ENCODE measurements at places on chromosomes 7 and 10. TPM values are rescaled to one million over a fixed set of nuclear protein-coding genes. Genes with fewer than 3 reads are reported as not detected.
A peak's percentile ranks its signal among the peaks of the same experiment; 100 is the strongest.

GRCh38 chr7:155003092-155003375 is at the start of gene PAXIP1:
PAXIP1 (minus strand) TSS chr7:155003124; CDS start chr7:155002929, 195 bp downstream.
- peak within 1 kb of the TSS; percentile 93 for H3K27ac ChIP-seq
- no peak for DNase-seq
- H3K36me3 ChIP-seq, result peaks cover 30% of the 10 kb centered on the region
- no peaks in the 10 kb centered on the region for H3K27me3 ChIP-seq
- H3K4me1 ChIP-seq, result peaks cover 13% of the 10 kb centered on the region

DNA sequence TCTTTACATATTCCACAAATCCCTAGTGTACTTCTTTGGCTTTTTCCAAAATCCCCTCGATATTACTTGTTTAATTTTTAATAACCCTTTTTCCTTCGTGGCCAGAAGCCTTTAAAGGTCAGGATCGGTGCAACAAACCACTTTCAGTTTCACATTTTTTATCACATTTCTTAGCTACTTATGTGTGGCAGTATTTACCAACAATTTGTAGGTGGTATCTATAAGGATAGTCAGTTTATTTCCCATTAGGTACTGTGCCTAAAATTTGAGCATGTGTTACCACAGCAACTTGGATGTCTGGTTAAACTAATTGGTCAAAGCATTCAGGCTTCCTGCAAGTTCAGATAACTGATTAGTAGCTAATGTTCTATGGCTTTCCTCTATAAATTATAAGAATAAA is 104.9 kb downstream of the CDK14 start:
- H3K27ac ChIP-seq, result no peak overlapping the region
- no peak overlapping the region for H3K4me3 ChIP-seq
- peaks cover 4% of the 10 kb centered on the region for H3K4me1 ChIP-seq
- no peaks in the 10 kb centered on the region for H3K36me3 ChIP-seq
- H3K27me3 ChIP-seq, result peaks cover 2% of the 10 kb centered on the region

GRCh38 chr10:7795605-7796004 is 7.6 kb downstream of the ATP5F1C start:
- H3K4me3 ChIP-seq, result no peak overlapping the region
- H3K4me1 ChIP-seq, result peaks cover 51% of the 10 kb centered on the region
- no peak for DNase-seq
- peaks cover 71% of the 10 kb centered on the region for H3K36me3 ChIP-seq
- no peaks in the 10 kb centered on the region for H3K27me3 ChIP-seq

- peaks cover 6% of the 10 kb centered on the region for H3K4me1 ChIP-seq
- H3K4me3 ChIP-seq, result no peak overlapping the region
- no peaks in the 10 kb centered on the region for H3K36me3 ChIP-seq
- no peaks in the 10 kb centered on the region for H3K27me3 ChIP-seq
- peak; percentile 45 for DNase-seq
Observed at GRCh38 chr10:77846718-77847311, 79.7 kb downstream of the DLG5 start.

- H3K36me3 ChIP-seq, result no peaks in the 10 kb centered on the region
- DNase-seq, result no peak
- H3K27me3 ChIP-seq, result no peaks in the 10 kb centered on the region
- H3K4me3 ChIP-seq, result no peak overlapping the region
- H3K4me1 ChIP-seq, result no peaks in the 10 kb centered on the region
- H3K27ac ChIP-seq, result no peak overlapping the region
Observed at GRCh38 chr10:128384831-128385230, 258.6 kb upstream of the MKI67 start.

DNA sequence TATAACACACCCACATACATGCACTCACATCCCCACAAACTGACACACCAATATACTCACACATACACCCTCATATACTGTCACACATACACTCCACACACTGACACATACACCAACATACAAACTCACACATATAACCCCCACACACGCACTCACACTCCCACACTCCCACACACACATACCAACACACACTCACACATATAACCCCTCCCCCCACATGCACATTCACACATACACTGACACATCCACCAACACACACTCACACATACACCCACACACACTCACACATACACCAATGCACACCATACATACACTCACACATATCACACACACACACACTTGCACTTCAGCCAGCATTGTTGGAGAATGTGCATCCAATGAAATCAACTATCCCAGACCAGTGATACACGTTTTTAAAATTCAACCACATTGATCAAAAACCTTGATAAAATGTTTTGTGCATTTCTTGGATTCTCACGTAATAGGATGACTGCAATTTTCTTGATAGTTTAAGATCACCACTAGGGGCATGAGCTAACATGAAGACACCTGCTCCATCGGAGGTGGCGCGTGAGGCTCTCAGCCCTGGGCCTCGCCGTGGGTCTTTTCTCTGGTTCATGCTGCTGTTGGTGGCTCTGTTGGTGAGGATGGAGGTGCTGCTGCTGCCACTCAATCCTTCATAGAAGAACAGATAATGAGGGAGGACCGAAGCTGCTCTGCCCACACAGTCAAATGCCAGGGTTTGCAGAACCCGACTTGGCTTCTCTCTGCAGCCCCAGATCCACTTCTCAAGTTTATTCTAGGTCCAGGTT is 32.1 kb upstream of the CHST15 start:
- H3K4me3 ChIP-seq, result no peak overlapping the region
- H3K27me3 ChIP-seq, result no peaks in the 10 kb centered on the region
- H3K4me1 ChIP-seq, result no peaks in the 10 kb centered on the region
- H3K36me3 ChIP-seq, result no peaks in the 10 kb centered on the region
- no peak overlapping the region for H3K27ac ChIP-seq

DNA sequence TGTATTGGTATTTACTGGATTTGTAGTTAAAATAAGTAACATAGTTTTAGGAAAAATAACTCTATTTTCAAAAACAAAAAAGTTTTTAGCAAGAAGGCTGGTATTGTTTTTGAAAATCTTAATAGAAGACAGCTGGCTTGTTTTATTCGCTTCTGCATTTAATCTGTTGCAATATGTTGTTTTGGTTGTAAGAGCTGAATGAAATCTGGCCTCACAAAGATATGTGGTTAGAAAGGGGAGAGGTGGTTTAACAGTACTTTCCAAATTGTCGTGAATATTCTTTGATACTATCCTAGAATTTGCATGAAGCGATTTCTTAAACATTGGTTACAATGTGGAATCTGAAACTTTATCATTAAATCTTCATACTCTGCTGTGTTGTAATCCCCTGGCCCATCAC is 355.9 kb upstream of the FZD8 start:
- H3K27ac ChIP-seq, result no peak overlapping the region
- no peaks in the 10 kb centered on the region for H3K36me3 ChIP-seq
- H3K27me3 ChIP-seq, result no peaks in the 10 kb centered on the region
- no peak overlapping the region for H3K4me3 ChIP-seq
- no peaks in the 10 kb centered on the region for H3K4me1 ChIP-seq

DNA sequence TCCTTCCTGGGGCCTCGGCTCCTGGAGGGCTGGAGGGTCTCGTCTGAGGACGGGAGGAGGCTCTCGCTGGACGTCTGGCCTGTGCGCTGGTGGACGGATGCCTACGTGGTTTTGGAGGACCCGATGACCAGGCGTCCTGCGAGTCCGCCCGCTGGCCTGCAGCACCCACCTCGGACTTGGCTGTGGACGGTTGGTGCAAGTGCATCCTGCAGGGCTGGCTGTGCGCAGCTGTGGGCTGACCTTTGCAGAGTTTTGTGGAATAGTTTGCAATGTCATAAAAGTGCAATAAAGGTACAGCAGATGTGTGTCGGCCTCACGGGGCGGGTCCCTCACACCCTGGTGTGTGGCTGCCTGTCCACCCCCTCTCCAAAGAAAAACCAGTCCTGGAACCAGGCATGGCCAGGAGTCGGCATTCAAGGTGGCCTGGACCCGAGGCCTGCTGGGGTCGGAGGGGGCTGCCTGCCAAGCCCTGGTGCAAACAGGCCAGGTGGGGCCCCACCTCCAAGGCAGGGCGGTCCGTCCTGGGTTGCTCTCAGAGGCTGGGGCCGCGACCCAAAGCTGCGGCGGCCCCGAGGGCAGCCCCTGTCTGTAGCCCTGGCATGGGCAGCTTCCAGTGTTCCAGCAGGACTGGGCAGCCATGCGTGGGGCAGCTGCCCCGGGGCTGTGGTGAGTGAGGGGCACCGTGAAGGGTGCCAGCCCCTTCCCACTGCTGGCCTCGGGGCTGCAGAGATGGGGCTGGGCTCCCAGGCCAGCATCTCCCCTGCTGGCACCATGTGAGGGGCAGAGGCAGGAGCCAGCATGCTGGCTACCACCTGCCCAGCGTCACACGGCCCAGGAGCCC is 29.3 kb upstream of the FOXL3 start:
- H3K36me3 ChIP-seq, result no peaks in the 10 kb centered on the region
- H3K4me3 ChIP-seq, result no peak overlapping the region
- H3K27me3 ChIP-seq, result no peaks in the 10 kb centered on the region
- no peaks in the 10 kb centered on the region for H3K4me1 ChIP-seq
- no peak overlapping the region for H3K27ac ChIP-seq

DNA sequence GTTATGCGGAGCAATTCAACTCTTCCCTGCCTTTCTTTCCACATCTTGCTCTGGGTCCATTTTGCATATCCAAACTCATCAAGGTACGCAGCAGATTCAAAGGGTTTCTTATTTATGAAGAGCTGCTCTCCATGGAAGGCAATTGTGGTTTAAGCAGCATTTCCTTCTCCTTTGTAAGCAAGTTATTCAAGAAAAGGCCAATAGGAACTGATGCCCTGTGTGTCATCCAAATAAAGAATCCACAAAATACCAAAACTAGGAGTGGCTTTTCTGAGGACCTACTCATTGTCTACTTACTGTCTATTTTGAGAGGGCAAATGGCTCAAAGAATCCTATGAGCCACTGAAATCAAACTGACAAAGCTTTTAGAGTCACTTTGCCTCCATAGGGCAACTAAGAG is 253.1 kb downstream of the PTEN start:
- no peak overlapping the region for H3K4me3 ChIP-seq
- DNase-seq, result no peak
- H3K4me1 ChIP-seq, result peaks cover 21% of the 10 kb centered on the region
- H3K27ac ChIP-seq, result no peak overlapping the region

GRCh38 chr10:126350216-126350992 is 37.9 kb downstream of the ADAM12 start:
- no peak for DNase-seq
- H3K4me1 ChIP-seq, result no peaks in the 10 kb centered on the region
- H3K4me3 ChIP-seq, result no peak overlapping the region
- H3K36me3 ChIP-seq, result no peaks in the 10 kb centered on the region
- H3K27ac ChIP-seq, result no peak overlapping the region
- H3K27me3 ChIP-seq, result no peaks in the 10 kb centered on the region

DNA sequence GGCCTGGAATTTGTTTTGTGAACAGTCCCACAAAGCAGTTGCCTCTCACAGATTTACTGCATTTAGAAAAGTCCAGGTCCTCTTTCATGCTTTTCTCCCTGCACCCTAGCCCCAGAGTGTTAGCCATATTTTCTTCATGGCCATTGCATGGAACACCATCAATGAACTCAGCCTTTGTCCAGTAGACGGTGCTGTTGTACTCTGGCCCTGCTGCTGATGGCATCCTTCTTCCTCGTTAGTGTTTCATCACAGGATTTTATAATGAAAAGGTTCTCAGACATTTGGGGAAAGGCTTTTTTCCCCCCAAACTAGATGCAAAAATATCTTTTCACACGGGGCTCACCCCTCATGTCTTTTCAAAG is 93.0 kb upstream of the SLC25A13 start:
- peak; percentile 35 for DNase-seq
- peaks cover 2% of the 10 kb centered on the region for H3K4me1 ChIP-seq
- no peak overlapping the region for H3K27ac ChIP-seq
- H3K27me3 ChIP-seq, result peaks cover 18% of the 10 kb centered on the region
- no peaks in the 10 kb centered on the region for H3K36me3 ChIP-seq

- no peak for DNase-seq
- peaks cover 9% of the 10 kb centered on the region for H3K27me3 ChIP-seq
- no peaks in the 10 kb centered on the region for H3K36me3 ChIP-seq
- H3K4me1 ChIP-seq, result peaks cover 4% of the 10 kb centered on the region
- no peak overlapping the region for H3K27ac ChIP-seq
Observed at GRCh38 chr10:26946102-26946811, 85.5 kb upstream of the ABI1 start.

DNA sequence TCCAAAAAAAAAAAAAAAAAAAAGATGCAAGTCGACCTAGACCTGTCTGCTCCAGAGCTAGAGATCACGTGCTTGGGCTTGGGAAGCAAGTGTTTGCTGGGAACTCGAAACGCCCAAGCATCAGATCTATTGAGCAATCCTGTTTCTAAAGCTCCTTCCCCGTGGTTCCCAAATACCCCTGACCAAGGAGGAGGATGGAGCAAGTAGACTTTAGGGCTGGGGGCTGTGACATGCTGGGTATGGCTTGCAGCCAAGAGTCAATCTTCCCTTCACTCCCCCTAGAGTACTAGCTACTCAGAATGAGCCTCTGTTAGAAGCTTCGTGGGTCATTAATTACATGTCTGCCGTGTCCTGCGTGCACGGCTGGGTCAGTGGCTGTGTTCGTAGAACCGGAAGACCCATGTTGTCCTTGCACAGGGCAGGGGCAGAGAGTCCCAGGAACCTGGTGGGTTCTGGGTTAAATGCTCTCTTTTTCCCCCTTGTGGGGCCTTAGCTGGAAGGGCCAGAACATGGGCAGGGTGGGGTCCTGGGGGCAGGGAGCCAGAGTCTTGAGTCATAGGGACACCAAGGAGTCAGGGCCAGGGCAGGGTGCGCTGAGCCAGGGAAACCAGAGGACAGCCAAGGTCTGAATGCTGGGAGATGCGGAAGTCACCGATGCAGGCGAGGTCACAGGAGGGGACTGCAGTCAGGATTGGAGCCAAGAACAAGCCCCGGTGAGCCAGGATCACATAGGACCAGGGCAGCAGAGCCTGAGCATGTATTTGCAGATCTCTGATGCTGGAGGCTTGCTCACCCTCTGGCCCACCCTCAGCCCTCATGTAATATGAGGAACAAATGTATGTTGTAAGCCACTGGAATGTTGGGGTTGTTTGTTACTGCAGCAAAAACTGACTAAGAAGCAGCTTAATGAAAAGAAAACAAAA is 34.6 kb upstream of the TPST1 start:
- H3K36me3 ChIP-seq, result no peaks in the 10 kb centered on the region
- DNase-seq, result no peak
- H3K27me3 ChIP-seq, result no peaks in the 10 kb centered on the region
- no peak overlapping the region for H3K4me3 ChIP-seq
- peaks cover 1% of the 10 kb centered on the region for H3K4me1 ChIP-seq
- no peak overlapping the region for H3K27ac ChIP-seq

- H3K36me3 ChIP-seq, result no peaks in the 10 kb centered on the region
- no peak overlapping the region for H3K27ac ChIP-seq
- no peaks in the 10 kb centered on the region for H3K4me1 ChIP-seq
- H3K4me3 ChIP-seq, result no peak overlapping the region
- H3K27me3 ChIP-seq, result no peaks in the 10 kb centered on the region
Observed at GRCh38 chr7:119256446-119257131, 1016.4 kb upstream of the KCND2 start.

DNA sequence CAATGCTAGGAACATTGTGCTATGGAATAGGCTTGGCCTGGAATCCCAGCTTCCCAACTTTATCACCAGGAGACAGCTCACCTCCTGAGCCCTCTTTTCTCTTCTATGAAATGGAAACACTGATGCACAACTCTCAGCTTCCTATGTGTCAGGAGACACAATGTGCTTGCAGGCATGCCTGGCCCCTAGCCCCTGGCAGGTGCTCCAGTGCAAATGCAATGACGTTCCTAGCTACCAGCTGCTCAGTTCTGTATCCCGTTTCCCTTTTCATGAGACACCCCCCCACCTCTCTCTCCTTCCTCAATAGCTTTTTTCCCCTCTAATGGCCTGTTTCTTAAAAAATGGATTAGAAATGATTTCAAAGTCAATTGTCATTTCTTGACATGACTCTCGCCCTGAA is 30.7 kb downstream of the HABP2 start:
- DNase-seq, result no peak
- H3K27ac ChIP-seq, result no peak overlapping the region
- no peaks in the 10 kb centered on the region for H3K27me3 ChIP-seq

Gene LRRD1
- 0.09 TPM for total RNA-seq

Gene SLC26A5
- 0.07 TPM for total RNA-seq

Gene CNPY1
- not detected for total RNA-seq

Gene DTX2
- total RNA-seq, result 24.7 TPM

All from activated T-helper 2 cell treated with anti-CD3 and anti-CD28 coated beads, Interferon-gamma antibody, Interleukin-2, Interleukin-4, amounts not matched to agents 10 μg/mL and 5 μg/mL and 100 μg/mL, durations not matched to agents 14 hours and 24 hours and 36 hours (primary cell).